ENCODE measurements at places on chromosomes 7 and 10.

GRCh38 chr7:26592011-26592410 is 272.4 kb downstream of the SKAP2 start:
- no peak for DNase-seq

DNA sequence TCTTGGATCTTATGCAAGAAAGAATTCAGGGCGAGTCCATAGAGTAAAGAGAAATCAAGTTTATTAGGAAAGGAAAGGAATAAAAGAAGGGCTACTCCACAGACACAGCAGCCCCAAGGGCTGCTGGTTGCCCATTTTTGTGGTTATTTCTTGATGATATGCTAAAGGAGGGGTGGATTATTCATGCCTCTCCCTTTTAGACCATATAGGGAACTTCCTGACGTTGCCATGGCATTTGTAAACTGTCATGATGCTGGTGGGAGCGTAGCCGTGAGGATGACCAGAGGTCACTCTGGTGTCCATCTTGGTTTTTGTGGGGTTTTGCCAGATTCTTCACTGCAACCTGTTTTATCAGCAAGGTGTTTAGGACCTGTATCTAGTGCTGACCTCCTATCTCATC is 115.4 kb upstream of the CARD11 start:
- no peak for DNase-seq

DNA sequence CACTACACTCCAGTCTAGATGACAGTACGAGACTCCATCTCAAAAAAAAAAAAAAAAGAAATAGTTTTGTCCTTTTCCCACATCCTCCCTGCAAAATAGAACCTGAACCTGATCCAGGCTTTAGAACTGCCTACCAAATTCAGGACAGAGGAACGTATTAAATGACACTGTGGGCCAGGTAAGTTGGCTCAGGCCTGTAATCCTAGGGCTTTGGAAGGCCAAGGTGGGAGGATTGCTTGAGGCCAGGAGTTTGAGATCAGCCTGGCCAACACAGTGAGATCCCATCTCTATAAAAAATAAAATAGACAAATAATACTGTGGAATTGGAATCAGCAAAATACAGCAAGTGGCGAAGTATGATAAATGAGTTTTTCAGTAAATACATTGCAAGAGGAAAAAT is 10.0 kb upstream of the BNIP3 start:
- no peak for DNase-seq

- peak; percentile 77 for DNase-seq
These were observed 16.8 kb upstream of the ABCB5 start for GRCh38 chr7:20598459-20599309.

- DNase-seq, result no peak
These were observed 488.0 kb upstream of the POM121L12 start for GRCh38 chr7:52547308-52547910.

DNA sequence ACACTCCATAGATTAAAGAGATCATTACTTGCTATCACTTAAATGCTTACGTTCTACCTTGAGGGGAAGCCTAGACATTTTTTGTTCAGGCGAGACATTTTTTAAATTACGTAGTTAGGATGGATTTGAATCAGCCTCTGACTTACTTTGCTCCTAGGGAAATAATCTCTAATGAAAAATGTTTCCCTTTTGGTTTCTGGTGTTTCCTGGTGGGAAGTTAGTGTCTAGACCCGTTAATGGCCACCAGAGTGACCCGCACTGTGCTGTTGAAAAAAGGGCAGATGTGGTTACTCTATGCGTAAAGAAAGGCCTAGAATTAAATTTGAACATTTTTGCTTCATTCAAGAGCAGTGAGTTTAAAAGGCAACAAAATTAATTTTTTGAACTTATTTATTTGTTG is 3.8 kb downstream of the ZNF365 start:
- no peak for DNase-seq

DNA sequence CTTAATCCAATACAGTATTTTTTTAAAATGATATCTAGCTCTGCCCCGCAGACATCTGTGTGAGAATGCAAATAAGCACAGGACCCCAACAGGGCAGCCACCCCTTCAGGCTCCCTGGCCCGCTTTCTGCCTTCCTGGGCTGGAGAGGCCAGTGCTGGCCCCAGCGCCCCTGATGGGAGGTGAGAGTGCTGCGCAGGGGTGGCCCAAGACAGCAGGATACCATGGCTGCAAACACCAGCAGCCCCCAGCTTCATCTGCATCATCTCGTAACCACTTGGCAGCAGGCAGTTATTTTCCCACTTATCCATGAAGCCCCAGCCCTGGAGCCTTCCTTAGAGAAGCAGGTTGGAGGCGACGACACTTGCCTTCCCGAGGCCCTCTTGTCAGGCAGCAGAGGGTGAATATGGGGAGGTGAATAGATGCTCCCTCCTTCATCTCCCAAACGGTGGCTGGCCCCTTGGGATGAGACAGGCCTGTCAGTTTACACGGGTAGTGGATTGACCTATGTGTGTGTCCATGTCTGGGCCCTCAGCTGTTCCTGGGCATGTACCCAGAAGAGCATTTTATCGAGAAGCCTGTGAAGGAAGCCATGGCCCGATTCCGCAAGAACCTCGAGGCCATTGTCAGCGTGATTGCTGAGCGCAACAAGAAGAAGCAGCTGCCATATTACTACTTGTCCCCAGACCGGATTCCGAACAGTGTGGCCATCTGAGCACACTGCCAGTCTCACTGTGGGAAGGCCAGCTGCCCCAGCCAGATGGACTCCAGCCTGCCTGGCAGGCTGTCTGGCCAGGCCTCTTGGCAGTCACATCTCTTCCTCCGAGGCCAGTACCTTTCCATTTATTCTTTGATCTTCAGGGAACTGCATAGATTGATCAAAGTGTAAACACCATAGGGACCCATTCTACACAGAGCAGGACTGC is 71.2 kb downstream of the ALOX5 start:
- DNase-seq, result no peak

GRCh38 chr10:11655836-11656235 is 44.4 kb upstream of the USP6NL start:
- no peak for DNase-seq

DNA sequence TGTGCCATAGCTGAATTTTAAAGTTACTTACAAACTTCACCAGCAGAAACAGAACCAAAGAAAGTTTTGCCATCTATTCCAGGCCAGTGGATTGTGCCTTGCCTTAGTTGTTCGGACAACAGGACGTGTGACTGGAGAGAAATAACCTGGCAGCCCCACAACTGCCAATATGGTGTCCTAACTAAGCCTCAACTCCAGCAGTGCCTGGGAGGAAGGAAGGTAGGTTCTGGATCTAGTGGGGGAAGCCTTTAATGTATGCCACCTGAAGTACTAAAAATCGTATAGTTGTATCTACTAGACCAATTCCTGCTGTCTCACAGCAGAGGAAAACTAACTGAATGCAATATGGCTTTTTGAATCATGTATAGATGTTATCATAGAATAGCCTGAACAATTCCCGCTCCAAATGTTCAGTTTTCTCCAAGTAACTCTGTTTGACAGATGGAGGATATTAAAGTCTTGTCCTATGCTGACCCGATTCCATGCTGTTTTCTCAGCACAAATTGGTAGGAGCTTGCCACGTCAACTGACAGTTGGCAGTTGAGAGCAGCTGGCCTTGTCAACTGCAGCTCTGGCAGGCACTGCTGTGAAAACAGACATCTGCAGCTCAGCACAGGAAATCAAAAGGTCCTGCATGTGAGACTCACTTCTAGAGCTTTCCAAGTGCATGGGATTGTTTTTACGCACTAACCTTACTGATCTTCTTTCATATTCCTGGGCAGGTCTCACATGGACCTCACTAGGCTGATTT is 84.5 kb upstream of the WNT16 start:
- DNase-seq, result no peak

GRCh38 chr10:62778125-62778524 is 26.4 kb upstream of the ADO start:
- DNase-seq, result no peak

DNA sequence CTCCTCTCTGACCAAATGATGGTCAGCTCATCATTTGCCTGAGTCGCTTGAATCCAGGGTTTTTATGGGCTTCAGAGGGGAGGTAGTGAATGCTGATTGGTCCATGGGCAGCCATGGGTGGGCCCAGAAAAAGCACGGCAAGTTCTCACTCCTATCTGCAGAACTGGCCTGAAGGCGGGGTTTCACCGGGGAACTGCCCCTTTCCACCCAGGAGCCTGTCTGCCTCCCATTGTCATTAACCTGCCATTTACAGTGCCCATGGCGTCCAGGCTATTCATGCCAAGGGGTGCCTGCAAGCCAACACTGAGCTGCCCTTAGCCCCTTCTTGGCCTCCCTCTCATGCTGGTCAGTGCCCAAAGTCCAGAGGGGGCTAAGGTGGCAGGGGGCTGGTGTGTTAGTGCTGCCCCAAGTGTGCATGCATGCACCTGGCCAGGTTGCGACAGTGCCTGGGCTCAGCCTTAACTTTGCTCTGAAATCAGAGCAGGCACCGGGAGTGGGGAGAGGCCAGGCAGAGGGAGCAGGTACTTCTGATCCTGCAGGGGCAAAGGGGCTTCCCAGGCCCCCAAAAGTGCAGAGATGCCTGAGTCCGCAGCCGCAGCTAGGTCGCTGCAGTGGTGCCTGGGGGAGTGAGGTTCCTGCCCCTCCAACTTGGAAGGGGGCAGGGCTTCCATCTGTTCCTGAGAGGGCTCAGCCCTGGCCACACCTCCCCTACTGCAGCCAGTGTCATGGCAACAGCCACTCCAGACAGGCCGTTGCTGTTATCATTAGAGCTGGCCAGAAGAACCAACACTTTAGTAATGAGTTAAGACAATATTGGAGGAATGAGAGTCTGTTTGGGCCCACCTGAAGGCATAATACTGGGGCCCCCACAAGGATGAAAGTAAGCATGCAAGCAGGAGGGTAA is 561.6 kb downstream of the GRM8 start:
- no peak for DNase-seq

GRCh38 chr7:123662755-123663154 is 7.1 kb downstream of the LMOD2 start:
- DNase-seq, result no peak

DNA sequence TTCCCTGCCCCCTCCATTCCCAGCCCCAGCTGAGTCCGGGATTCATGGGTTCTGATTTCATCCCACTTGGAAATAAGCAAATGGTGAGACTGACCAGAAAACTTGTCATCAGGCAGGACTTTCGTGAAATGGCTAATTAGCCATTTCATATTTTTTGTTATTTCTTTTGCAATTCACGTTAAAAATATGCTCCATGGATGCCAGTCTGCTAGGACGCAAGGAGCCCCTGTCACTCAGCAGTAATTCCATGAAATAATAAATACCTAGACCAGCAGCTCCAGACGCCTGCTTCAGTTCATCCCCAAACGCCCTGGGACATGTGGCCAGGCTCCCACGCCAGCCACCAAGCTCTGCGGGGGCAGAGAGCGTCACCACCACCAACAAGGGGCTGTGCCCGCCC is 111.0 kb downstream of the TRIL start:
- no peak for DNase-seq

- DNase-seq, result no peak
These were observed 93.5 kb downstream of the ADARB2 start for GRCh38 chr10:1643908-1644179.

- no peak for DNase-seq
These were observed 87.2 kb upstream of the DUSP5 start for GRCh38 chr10:110410329-110411046.
